ENCODE measurements at places on chromosomes 16 and 17. TPM values are rescaled to one million over a fixed set of nuclear protein-coding genes. Genes with fewer than 3 reads are reported as not detected.

Gene ZDHHC1
- 2.9 TPM for total RNA-seq

Gene PCTP
- total RNA-seq = 21.9 TPM

Gene HOXB3
- total RNA-seq = 1.2 TPM

Gene PTGES3L
- 51.0 TPM for total RNA-seq

DNA sequence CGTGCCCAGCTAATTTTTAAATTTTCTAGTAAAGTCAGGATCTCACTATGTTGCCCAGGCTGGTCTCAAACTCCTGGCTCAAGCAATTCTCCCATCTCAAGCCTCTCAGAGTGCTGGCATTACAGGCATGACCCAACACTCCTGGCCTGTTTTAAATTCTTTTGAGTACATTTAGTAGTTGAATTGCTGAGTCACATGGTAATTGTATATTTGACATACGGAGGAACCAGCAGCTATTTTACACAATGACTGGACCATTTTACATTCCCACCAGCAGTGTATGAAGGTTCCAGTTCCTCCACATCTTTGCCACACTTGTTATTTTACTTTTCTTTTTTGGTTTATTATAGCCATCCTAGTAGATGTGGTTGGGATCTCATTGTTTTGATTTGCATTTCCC is 43.6 kb downstream of the RHOT1 start:
- DNase-seq = no peak
